ENCODE measurements at places on chromosomes 4 and X. TPM values are rescaled to one million over a fixed set of nuclear protein-coding genes. Genes with fewer than 3 reads are reported as not detected.

The PASD1 gene
- not detected for total RNA-seq

The PLAC1 gene
- total RNA-seq = not detected

The RPL9 gene
- total RNA-seq = 2,178 TPM

The SAGE1 gene
- total RNA-seq = not detected

The FOXR2 gene
- not detected for total RNA-seq

The CD99 gene
- 283 TPM for total RNA-seq

The DCAF4L1 gene
- total RNA-seq = 0.10 TPM

The TKTL2 gene
- total RNA-seq = not detected

The PDZD4 gene
- 4.9 TPM for total RNA-seq

The ADAM29 gene
- not detected for total RNA-seq

The MAGEB1 gene
- total RNA-seq = not detected

The CXorf38 gene
- total RNA-seq = 20.2 TPM

The HMX1 gene
- total RNA-seq = not detected

The ITIH6 gene
- total RNA-seq = not detected

The NAT8L gene
- total RNA-seq = 0.19 TPM

The MUC7 gene
- not detected for total RNA-seq

The SPANXD gene
- not detected for total RNA-seq

The POU4F2 gene
- total RNA-seq = not detected

The IGFBP7 gene
- not detected for total RNA-seq

The CPE gene
- total RNA-seq = not detected

The SLC26A1 gene
- total RNA-seq = not detected

The RAB9B gene
- total RNA-seq = 0.44 TPM

Data from activated CD4-positive, alpha-beta memory T cell treated with anti-CD3 and anti-CD28 coated beads for 36 hours (primary cell).